ENCODE measurements at places on chromosomes 6 and 20. TPM values are rescaled to one million over a fixed set of nuclear protein-coding genes. Genes with fewer than 3 reads are reported as not detected.

Gene TRIM15
- not detected for polyA plus RNA-seq

Gene DNAH8
- 0.94 TPM for polyA plus RNA-seq

Gene PREX1
- 41.7 TPM for polyA plus RNA-seq

Gene LZTS3
- polyA plus RNA-seq = 0.45 TPM

Gene FOXO3
- 15.5 TPM for polyA plus RNA-seq

Gene C6orf52
- polyA plus RNA-seq = 1.1 TPM

Gene ALDH8A1
- polyA plus RNA-seq = not detected

Gene ID1
- polyA plus RNA-seq = 2.2 TPM

Gene TMEM200A
- polyA plus RNA-seq = 0.33 TPM

Gene ADTRP
- polyA plus RNA-seq = 2.2 TPM

Gene OTOR
- polyA plus RNA-seq = not detected

Gene ULBP3
- polyA plus RNA-seq = 1.1 TPM

Gene EFCAB8
- polyA plus RNA-seq = not detected

Gene IL20RA
- polyA plus RNA-seq = not detected

Gene AIG1
- polyA plus RNA-seq = 23.0 TPM

Gene ZKSCAN3
- polyA plus RNA-seq = 1.9 TPM

Gene ACSS1
- polyA plus RNA-seq = 59.8 TPM

Gene PPP1R16B
- 68.0 TPM for polyA plus RNA-seq

Gene UNC5CL
- 0.76 TPM for polyA plus RNA-seq

Gene SSTR4
- polyA plus RNA-seq = not detected

Gene TMEM244
- polyA plus RNA-seq = 0.84 TPM

Gene SPEF1
- polyA plus RNA-seq = not detected
